ENCODE measurements at places on chromosomes 11 and 22. TPM values are rescaled to one million over a fixed set of nuclear protein-coding genes. Genes with fewer than 3 reads are reported as not detected.

GRCh38 chr11:35089666-35090065 is 49.3 kb upstream of the CD44 start:
- no peak for DNase-seq

- peak; percentile 65 for DNase-seq
Measured at GRCh38 chr11:27084518-27084917, 43.9 kb downstream of the BBOX1 start.

CXCR5 gene
- total RNA-seq = not detected

- no peak for DNase-seq
Measured at GRCh38 chr11:19730373-19730772, 17.7 kb downstream of the NAV2 start.

PANX3 gene
- not detected for total RNA-seq

GRCh38 chr11:45688472-45689033 is 23.1 kb upstream of the CHST1 start:
- no peak for DNase-seq

BIK gene
- total RNA-seq = 0.86 TPM

DNA sequence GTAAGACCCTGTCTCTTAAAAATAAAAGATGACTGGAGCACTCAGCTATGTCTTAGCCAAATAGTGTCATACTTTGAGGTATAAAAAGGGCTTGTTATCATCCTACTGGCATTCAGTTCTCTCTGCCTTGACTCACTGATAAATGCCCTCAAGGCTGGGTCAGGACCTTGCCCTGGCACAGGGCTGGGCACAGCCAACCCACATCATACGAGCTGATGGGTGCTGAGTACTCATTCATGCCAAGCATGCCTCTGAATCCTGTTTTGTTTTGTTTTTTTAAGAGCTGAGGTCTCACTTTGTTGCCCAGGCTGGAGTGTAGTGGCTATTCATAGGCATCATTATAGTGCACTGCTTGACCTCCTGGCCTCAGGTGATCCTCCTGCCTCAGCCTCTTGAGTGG is 1.9 kb downstream of the SMTNL1 start:
- DNase-seq = no peak

OR10A5 gene
- total RNA-seq = not detected

- DNase-seq = no peak
Measured at GRCh38 chr11:88507771-88508417, 170.4 kb upstream of the CTSC start.

DNA sequence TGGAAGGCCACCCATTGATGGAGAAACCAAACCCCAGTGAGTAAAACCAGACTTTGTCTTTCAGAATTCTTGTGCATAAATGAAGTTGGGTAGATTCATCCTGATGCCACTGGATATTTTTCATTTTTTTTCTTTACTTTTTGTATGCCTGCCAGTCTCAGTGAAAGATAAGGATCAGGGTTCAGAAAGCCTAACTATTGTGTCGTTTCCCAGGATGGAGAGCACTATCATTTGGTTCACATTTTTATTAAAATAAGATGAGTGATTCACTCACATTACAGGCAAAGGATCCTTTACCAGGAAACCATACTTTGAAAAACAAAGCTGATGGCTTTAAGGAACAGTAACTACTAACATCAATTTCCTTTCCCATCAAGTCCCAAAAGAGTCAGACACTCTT is 52.0 kb downstream of the ARFGAP2 start:
- DNase-seq = no peak

GRCh38 chr11:134904103-134904790 is 492.2 kb upstream of the B3GAT1 start:
- DNase-seq = no peak

VPREB1 gene
- not detected for total RNA-seq

STT3A gene
- 216 TPM for total RNA-seq

IL18 gene
- total RNA-seq = 1.6 TPM

DNA sequence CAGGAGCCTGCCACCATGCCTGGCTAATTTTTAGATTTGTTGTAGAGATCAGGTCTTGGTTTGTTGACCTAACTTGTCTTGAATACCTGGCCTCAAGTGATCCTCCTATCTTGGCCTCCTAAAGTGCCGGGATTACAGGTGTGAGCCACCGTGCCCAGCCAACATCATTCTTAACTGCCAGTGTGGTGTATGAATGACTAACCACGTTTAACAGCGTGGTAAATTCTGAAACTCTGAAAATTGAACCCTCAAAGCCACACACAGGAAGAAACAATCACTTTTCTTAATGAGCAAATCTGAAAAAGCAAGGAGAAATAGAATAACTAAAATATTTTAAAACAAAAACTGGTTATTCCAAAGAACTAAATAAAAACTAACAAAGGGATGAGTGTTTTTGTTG is 7.4 kb downstream of the TMEM9B start:
- no peak for DNase-seq

DNA sequence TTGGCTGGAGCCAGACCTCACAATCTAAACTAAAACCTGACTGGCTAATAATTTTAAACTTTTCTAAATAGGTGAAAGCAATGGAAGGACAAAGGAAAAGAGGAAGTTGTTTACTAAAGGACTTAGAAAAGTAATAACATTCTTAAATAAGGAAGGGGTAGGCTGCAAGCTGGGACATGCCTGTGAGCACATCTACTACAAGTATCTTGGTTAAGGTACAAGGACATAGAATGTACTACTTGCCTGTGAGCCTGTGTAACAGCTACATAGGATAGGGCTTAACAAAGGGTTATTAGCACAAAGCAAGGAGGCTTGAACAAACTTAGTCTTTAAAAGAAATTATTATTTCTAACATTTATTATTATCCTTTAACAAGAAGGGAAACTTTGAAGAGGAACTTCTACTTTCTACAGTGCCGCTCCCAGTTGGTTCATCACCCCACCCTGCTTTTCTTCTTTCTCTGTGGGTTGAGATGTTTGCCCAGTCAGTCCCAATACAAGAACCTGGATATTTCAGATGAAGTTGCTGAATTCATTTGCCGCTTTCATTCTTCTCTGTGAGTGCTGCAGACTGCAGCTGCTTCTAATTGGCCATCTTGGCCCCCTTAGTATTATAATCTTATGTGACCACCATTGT is 87.5 kb downstream of the PRMT3 start:
- DNase-seq = no peak

DNA sequence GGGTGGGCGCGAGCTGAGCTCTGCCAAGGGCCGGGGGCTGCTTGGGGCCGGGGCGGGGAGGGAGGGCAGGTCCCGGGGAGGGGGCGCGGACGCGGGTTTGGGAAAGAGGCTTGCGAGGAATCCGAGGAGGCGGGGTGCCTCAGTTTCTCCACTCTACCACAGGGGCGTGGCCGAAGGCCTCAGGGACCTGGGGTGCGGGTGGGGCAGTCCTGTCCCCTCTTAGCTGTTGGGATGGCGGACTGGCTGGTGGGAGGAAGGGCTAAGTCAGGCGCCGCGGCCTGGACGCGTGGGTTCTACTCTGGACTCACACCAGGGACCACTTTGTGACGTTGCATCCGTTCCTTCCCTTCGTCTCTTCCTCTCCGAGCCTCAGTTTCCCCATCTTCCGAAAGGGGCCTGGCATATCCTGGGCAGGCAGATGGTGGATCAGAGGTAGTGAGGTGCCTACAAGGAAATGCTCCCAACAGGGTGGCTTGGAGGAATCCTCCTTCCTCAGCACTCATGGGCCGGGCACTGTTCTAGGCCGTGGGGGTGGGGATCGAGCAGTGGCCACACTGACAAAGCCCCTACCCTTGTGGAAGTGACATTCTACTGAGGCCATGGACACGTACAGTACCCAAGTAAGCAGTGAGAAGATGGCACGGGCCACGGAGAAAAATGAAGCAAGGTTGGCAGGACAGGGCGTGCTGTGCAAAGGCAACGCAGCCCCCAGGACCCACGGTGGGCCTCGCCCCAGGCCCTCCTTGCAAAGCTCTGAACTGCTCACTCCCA is 13.2 kb downstream of the IGLL1 start:
- DNase-seq = no peak

DNA sequence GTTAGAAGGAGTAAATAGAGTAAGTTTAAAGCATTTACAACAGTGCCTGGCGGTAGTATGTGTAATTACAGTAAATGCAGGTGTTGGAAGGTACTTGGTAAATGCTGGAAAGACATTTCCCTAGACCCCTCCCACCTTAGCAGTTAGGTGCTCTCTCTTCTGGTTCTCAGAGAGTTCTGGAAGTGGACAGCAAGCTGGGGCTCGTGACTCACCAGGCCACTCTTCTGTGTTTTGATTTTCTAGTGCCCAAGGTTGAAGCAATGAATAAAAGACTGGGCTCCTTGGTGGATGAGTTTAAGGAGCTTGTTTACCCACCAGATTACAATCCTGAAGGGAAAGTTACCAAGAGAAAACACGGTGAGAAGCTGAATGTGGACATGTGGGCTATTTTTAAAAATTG is 27.6 kb downstream of the SNU13 start:
- DNase-seq = no peak

- no peak for DNase-seq
Measured at GRCh38 chr11:86159581-86159891, 85.0 kb upstream of the EED start.

- DNase-seq = no peak
Measured at GRCh38 chr11:61868571-61869428, 22.5 kb downstream of the FADS3 start.

OR10A2 gene
- total RNA-seq = not detected

FBLN1 gene
- 256 TPM for total RNA-seq

NFAM1 gene
- not detected for total RNA-seq

DNA sequence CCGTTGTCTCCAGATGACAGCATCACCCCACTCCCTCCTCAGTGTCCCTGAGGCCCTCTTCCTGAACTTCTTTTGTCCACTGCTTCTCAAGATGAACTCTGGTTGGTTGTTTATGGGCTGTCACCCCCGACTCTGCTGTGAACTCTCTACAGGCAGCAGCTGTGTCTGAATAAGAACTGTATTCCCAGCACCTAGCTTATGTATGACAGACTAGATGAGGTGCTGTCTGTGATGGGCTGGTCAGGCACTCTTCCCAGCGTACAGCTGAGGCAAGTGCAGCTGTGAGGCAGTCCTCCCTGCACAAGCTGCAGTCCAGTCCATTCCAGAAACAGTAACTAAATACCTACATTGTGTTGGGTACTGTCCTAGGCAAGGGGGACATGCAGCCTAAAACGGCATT is 111.4 kb upstream of the PITPNB start:
- DNase-seq = no peak

OR2AG2 gene
- 0.32 TPM for total RNA-seq

GRCh38 chr11:60769811-60770210 is 13.1 kb downstream of the MS4A15 start:
- DNase-seq = no peak

DNA sequence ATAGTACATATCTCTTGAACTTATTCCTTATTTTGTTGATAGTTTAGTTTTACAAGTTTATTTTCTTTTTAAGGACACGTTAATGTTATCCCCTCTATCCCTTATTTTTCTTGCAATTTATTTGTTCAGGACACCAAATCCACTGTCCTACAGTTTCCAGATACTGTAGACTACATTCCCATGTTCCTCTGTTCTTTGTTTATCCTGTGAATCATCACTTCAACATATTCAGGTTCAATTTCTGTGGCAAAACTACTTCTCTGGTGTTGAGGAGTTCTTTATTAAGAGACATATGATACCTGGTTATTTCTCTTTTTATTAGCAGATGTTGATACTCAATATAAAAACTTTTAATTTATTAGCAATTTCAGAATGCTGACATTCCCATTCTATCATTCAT is 72.8 kb upstream of the CLNS1A start:
- DNase-seq = peak; percentile 6
